ELF-1 (cell line): ENCODE measurements at places on chromosomes 12 and 14.

DNA sequence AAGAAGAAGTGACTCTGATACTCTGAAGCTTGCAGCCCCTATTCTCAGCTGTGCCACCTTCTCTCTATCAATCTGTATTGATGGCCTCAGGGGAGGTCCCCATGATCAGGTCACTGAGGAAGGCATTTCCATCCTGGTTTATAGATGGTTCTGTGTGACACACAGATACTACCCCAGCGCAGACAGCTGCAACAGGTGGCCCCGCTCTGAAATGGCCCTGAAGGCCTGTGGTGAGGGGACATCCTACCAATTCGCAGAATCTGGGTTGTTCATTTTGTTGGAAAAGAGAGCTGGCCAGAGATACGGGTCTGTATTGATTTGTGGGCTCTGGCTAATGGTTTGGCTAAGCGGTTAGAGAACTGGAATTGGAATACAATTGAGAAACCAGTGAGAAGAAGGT lies 21.7 kb downstream of the DLK1 start:
- no peak for DNase-seq

DNA sequence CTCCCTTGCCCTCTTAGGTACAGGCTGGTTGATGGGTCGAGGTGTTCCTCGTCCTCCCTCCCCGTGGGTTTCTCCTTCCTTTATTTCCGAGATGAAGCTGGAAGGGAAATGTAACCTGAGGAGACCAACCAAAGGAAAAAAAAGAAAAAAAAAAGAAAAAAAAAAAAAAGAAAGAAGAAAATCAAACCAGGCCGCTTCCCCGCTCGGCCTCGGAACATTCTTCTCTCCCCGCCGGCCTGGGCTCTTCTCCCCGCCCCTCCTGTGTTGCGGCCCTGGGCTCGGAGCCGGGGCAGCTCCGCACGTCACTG lies 1.6 kb upstream of the NFATC4 start:
- DNase-seq: no peak

- DNase-seq: peak; percentile 16
These were observed 164.8 kb downstream of the SLC41A2 start for GRCh38 chr12:104793285-104793684.

- no peak for DNase-seq
These were observed 52.2 kb downstream of the GOLGA5 start for GRCh38 chr14:92846162-92846897.

DNA sequence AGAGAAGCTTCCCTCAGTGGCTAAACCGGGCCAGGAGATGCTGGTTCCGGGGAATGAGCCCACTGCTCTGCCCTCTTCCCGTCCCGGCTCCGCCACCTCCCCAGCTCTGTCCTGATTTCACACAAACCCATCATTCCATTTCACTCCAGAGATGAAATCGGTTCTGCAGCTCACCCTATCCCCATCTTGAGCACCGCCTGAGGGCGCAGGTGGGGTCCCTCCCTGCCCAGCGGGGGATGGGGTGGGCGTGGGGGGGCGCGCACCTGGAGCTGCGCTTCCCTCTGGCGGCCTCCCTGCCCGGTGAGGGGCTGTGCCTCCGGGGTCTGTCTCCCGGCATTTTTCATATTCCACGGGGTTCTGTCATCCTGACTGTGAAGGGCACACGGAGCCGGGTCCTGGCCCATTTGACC lies 44.7 kb downstream of the NOC4L start:
- DNase-seq: no peak

GRCh38 chr14:52106840-52107239 lies 38.0 kb upstream of the NID2 start:
- no peak for DNase-seq

DNA sequence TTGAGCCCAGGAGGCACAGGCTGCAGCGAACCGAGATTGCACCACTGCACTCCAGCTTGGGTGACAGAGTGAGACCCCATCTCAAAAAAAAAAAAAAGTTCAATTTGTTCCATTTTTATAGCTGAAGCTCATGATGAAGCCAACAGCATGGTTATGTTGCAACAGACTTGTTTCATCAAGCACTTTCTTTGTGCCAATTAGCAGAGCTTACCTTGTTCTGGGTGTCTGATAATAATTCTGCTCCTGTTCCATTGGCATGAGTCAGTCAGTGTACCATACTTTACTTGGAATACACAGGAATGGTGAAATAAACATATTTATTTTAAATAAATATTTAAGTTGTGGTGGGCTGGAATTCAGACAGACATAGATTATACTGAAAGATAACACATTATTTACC lies 100.8 kb upstream of the DAAM1 start:
- no peak for DNase-seq

GRCh38 chr14:56135001-56135400 lies 16.8 kb downstream of the PELI2 start:
- DNase-seq: no peak

DNA sequence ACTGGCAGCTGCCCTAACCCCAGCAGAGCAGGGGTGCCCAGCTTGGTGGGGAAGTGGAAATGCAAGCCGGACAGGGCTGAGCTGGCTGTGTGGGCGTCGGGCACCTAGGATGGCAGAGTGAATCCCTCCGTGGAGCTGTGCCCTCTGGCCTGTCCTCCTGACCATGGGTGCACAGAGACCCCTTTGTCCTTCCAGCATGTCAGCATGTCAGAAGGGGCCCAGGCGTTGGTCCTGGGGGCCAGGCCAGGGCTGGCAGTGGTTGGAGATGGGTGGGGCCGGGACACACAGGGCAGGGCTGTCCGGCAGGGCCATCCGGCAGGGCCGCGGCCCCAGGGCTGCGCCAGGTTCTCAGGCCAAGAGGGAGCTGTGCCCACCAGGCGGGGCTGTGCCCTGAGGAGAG lies 8.8 kb upstream of the TEX22 start:
- DNase-seq: no peak

DNA sequence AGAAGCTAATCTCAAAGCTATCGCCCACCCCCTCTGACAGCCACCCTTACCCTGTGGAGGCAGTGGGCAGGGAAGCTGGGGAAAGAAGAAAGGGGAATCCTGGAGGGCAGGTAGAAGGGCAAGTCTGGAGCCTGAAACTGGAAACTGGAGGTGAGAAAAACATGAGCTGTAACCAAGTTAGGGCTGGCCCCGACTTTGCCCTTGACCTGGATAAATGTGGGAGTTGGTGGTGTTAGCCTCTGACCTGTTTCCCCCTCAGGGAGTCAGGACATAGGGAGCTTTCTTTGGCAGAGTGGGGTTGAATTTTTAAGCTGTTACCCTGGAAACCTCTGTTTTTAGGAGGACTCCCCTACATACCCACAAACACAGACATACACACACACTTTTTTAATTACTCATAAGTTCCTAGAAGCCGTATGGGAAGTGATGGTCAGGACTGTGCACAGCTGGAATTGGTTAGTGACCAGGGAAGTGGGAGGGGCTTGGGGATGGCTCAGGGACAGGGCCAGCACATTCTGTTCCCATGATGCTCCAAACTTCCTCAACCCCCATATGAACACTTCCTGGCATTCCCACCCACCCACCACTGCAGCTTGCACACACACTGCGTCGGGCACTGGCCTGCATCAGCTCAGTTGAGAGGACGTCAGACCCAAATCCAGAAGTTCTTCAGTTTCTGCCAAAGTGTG lies 5.0 kb upstream of the MMP19 start:
- peak; percentile 27 for DNase-seq

- no peak for DNase-seq
These were observed 93.6 kb upstream of the CNOT2 start for GRCh38 chr12:70149665-70150064.

DNA sequence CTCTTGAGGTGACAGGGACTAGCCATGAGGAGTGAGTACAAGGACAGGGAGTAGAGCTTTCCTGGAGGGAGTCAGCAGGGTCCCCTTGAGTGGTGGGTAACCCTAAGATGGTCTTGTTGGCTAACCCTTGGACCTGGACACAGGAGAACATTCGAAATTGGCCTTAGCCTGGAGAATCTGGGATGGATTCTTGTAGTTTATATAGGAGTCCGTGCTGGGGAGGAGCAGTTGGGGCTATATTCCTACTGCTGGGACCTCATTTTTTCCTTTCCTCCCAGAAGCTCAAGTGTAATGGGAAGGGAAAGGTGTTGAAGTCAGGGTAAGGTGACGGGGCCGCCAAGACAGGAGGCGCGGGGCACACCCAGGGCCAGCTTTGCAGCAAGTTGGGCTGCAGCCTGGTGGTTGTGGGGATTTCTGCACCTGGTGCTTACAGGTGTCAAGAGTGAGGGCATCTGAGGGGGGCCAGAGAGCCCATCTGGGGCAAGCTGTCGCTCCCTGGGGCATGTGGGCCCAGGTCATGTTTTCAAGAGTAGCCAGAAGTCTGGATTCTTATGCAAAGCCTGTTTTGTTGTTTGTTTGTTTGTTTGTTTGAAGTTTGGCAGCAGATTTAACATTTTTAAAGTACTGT lies 5.1 kb downstream of the BCL7A start:
- no peak for DNase-seq
